ENCODE measurements at places on chromosomes 6 and 20. TPM values are rescaled to one million over a fixed set of nuclear protein-coding genes. Genes with fewer than 3 reads are reported as not detected.
A peak's percentile ranks its signal among the peaks of the same experiment; 100 is the strongest.

VWA7 gene
- total RNA-seq, result 0.15 TPM

SIRPA gene
- total RNA-seq, result 25.6 TPM

DNA sequence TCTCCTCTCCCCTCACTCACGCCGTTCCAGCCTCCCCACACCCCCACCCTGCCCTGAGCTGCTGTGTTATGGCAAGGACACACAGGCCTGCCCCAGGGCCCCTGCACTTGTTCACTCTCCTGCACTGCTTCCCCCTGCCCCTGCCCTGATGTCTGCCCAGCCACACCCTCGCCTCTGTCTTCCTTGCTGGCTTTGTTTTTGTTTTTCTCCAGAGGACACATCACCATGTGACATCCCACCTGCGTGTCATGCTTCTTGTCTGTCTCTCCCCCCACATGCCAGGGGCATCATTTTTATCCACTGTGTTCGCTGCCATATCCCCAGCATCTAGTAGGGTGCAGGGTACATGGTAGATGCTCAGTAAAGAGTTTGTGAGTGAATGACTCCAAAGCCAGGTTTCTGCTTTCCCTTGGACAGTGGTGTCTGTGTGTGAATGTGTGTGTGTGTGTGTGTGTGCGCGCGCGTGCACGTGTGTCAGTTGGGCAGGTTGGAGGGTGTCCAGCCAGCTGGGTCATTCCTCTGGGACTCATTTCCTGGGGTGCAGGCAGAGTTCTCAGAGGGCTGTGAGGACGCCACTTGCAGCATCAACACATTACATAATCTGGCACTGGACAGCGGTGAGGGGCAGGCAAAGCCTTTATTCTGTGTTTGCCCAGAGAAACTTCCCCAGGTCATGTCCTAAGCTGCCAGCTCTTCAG, 60.6 kb downstream of the STK35 start:
- peaks cover 2% of the 10 kb centered on the region for H3K27me3 ChIP-seq
- H3K36me3 ChIP-seq, result no peaks in the 10 kb centered on the region
- DNase-seq, result no peak
- no peak overlapping the region for H3K4me3 ChIP-seq

DNA sequence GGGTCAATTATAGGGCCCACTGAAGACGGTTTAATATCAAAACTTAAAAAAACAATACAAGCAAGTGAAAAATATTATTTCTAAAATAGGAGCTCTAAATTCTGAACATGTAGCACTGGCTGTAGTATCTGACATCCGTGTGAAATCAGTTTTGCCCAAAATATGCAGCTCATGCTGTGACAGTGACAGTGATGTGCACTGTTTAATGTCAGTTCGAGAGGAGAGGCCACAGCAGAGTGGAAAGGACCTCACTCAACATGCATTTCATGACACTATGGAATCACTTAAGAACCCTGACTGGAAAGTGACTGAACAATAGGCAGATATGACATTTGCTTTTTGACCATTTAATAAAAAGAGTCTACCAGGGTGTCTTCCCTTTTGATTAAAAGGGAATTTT, 397.0 kb downstream of the FRK start:
- no peak overlapping the region for H3K27ac ChIP-seq
- no peaks in the 10 kb centered on the region for H3K4me1 ChIP-seq
- H3K4me3 ChIP-seq, result no peak overlapping the region
- DNase-seq, result no peak

GRCh38 chr20:39117491-39117890, 155.3 kb downstream of the DHX35 start:
- no peak overlapping the region for H3K4me3 ChIP-seq
- DNase-seq, result no peak
- H3K27me3 ChIP-seq, result peaks cover 29% of the 10 kb centered on the region
- no peak overlapping the region for H3K27ac ChIP-seq
- H3K36me3 ChIP-seq, result no peaks in the 10 kb centered on the region

DNA sequence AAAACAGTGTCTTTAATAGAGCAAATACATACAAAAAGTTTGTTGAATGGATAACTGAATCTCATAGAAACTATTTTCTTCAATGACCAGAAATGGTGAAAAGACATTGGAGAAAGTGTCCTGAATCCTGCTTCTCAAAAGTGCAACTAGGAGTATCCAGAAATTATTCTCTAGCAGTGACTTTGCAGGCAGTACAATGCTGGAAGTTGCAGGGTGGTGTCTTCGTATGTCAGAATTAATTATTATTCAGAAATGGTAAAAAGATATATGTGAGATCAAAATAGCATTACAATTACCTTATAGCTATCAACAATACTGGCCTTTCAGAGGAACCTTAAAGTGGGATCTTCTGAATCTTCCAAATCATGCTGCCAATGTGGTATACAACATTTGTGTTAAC, 10.0 kb downstream of the FRK start:
- no peak for DNase-seq
- H3K27me3 ChIP-seq, result no peaks in the 10 kb centered on the region
- H3K36me3 ChIP-seq, result no peaks in the 10 kb centered on the region
- H3K4me3 ChIP-seq, result no peak overlapping the region
- H3K4me1 ChIP-seq, result no peaks in the 10 kb centered on the region

DNA sequence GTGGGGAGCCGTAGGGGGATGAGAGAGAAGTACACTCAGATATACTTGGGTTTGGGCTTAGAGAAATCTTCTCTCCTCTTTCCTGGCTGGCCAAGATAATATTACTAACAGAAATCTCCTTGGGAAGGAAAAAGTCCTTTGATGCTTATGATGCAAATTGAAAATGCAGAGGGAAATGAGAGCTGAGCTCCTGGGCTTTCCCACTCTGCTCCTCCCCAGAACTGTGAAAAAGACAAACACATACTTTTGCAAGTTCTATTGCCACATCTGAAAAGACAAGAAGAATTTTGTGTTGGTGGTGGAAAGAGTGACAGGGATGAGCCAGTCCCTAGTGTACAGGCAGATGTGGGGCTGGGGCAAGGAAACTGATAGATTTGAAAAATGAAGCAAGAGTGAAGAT, 185.9 kb downstream of the ANKRD60 start:
- peaks cover 38% of the 10 kb centered on the region for H3K27me3 ChIP-seq
- H3K27ac ChIP-seq, result no peak overlapping the region
- no peak overlapping the region for H3K4me3 ChIP-seq
- H3K4me1 ChIP-seq, result peaks cover 4% of the 10 kb centered on the region
- no peaks in the 10 kb centered on the region for H3K36me3 ChIP-seq

GRCh38 chr6:116003668-116004067, 57.0 kb downstream of the FRK start:
- peaks cover 3% of the 10 kb centered on the region for H3K36me3 ChIP-seq
- no peak for DNase-seq
- H3K27ac ChIP-seq, result no peak overlapping the region
- no peaks in the 10 kb centered on the region for H3K27me3 ChIP-seq
- peaks cover 7% of the 10 kb centered on the region for H3K4me1 ChIP-seq

DNA sequence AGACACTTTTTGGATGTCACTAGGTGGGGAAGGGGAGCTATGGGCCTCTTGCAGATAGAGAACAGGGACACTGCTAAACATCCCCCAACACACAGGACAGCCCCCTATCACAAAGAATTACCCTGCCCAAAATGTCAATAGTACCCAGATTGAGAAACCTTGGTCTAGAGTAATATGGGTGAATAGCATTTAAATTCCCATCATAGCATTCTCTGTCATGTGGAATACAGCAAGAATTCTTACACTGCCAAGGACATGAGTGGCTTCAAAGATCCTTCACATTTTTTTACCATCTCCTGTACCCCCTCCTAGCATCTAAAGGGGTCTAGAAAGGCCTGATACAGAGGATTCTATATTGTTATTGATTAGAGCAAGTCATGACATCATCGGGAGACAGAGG, 83.1 kb upstream of the SSTR4 start:
- H3K36me3 ChIP-seq, result peaks cover 2% of the 10 kb centered on the region
- peaks cover 11% of the 10 kb centered on the region for H3K27me3 ChIP-seq
- peaks cover 5% of the 10 kb centered on the region for H3K4me1 ChIP-seq
- no peak overlapping the region for H3K27ac ChIP-seq
- DNase-seq, result no peak

- H3K4me1 ChIP-seq, result peaks cover 38% of the 10 kb centered on the region
- no peaks in the 10 kb centered on the region for H3K27me3 ChIP-seq
- H3K27ac ChIP-seq, result peak overlapping the region; percentile 90
- peak overlapping the region; percentile 41 for H3K4me3 ChIP-seq
- no peak for DNase-seq
- no peaks in the 10 kb centered on the region for H3K36me3 ChIP-seq
Measured at GRCh38 chr6:111823831-111824607, 49.2 kb downstream of the FYN start.

- H3K4me1 ChIP-seq, result peaks cover 8% of the 10 kb centered on the region
- no peak for DNase-seq
- H3K36me3 ChIP-seq, result no peaks in the 10 kb centered on the region
- peak overlapping the region; percentile 60 for H3K27ac ChIP-seq
- H3K27me3 ChIP-seq, result no peaks in the 10 kb centered on the region
Measured at GRCh38 chr6:6730831-6731230, 142.3 kb downstream of the LY86 start.

DNA sequence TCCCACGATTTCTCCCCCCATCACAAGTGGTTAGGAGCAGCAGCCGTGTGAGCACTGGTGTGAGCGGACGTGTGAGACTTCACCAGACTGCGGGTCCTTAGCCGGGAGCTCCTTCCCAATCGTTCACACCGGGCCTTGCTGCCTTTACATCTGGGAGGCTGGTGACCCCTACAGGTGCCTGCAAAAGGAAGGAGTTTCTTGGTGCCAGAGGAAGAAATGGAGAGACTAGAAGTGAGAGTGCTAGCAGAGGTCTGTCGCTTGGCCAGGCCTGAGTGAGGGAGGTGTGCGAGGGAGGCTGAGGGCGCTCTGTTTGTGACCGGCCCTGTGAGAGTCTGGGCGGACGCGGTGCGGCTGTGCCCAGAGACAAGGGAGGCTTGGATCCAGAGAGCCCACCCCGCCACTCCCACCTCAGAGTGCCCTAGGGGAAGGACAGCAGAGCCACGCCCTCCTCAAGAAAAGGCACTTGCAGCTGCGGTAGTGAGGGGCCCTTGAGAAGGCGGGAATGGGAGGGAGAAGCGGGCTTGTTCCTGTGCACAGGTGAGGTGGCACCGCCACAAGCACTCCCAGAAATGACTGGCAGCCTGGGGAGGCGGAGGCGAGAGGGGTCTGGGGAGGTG, 10.0 kb upstream of the ARMC2 start:
- H3K4me3 ChIP-seq, result no peak overlapping the region
- H3K27ac ChIP-seq, result no peak overlapping the region
- no peak for DNase-seq
- H3K36me3 ChIP-seq, result no peaks in the 10 kb centered on the region
- H3K4me1 ChIP-seq, result peaks cover 10% of the 10 kb centered on the region

All from chondrocyte (in vitro differentiated cells).